ENCODE measurements at places on chromosomes 2 and 18.
A peak's percentile ranks its signal among the peaks of the same experiment; 100 is the strongest.

DNA sequence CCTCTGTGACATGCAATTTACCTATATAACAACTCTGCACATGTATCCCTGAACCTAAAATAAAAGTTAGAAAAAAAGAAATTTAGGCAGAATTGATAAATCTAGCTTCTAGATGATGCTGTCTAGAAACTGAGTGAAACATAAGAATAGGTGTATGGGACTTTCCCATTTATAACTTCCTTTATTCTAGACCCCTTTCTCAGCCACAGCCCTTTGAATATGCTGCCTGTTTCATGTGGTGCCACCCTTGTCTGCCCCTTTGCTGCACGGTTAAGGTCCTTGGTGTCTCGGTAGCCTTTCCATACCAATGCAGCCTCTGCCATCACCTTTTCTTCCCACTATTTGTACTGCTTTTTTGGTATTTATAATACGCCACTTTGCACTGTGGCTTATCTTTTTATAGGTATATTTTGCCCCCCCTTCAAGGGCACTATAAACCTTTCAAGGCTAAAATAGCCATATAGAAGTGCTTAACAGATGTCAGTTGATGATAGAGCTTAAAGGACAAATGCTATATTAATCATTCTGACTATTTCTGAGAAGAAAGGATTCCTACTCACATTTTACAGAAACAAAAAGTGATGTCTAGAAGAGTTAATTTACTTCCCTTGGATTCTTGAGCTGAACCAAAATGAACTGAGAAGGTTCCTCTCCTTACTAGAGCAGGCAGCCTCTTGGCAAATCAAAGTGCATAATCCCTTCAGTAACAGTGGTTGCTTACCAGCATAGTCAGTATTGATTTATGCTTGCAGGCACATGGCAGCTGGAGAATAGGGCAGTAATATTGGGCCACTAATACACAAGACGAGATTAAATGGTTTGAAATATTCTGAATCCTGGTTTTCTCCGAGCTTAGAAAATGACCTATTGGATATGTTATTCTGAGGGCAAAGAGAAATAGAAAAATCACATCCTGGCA, 88.1 kb upstream of the CYP26B1 start:
- H3K36me3 ChIP-seq: no peaks in the 10 kb centered on the region
- no peak for DNase-seq
- no peaks in the 10 kb centered on the region for H3K27me3 ChIP-seq
- H3K4me1 ChIP-seq: peaks cover 15% of the 10 kb centered on the region

GRCh38 chr2:184527058-184527457, 71.3 kb upstream of the ZNF804A start:
- no peak for DNase-seq
- no peaks in the 10 kb centered on the region for H3K4me1 ChIP-seq
- H3K27ac ChIP-seq: no peak overlapping the region
- no peak overlapping the region for H3K4me3 ChIP-seq

DNA sequence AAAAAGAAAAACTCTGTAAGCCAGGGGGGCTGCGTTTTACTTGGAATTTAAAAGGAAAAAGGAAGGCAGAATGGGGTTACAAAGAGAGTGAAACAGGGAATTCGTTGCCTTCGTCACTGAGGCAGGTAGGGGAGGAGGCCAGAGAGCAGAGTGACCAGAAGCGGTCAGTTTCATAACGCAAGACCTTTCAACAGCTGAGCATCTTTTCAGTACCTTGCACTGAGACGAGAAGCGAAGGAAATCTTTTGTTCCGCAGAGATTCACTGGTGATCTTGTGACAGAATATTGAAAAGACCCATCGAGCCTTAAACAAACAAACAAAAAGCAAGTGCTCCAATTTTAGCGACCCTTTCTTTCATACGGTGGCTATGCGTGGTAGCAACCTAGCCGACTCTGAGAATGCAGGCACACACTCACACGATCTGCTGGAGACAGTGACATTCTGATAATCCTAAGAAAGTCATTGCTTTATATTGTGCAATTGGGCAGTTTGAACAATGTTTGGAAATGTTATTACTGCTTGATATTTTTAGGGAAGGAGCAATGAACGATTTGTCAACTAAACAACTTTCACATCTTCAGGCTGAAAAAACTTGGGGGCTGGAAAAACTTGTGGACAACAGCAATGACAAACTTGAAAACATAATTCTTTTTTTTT, 93.8 kb upstream of the ODC1 start:
- no peaks in the 10 kb centered on the region for H3K36me3 ChIP-seq
- no peaks in the 10 kb centered on the region for H3K27me3 ChIP-seq
- no peak overlapping the region for H3K4me3 ChIP-seq
- H3K4me1 ChIP-seq: no peaks in the 10 kb centered on the region

DNA sequence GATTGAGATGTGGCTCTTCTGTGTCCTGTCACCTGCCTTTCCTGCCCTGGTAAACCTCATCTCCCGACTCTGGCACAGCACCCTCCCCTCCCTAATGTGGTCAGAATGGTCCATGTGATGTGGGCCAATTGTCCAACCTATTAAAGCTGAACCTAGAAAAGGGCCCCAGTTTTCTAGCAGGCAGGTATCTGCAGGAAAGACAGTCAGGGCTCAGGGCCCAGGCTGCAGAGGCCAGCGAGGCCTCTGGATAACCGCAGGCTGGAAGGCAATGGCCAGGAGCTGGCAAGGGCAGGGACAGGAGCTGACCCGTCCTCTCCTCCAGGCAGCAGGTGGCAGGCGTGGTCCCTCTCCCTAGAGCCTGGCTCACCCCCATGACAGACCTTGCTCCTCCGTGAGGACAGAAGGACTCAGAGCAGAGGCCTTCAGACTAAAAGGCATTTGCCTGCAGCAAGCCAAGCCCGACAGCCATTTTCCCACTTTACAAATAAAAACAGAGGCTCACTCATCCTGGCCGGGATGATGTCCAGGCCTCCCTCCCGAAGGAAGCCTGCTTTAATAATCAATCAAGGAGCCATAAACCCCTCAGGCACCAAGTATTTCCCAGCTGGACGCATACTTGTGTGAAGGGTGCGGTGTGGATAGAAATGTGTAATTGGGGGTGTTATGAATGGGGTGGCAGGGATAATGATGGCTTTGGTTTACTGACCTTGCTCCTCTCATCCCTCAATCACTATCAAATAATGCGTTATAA, 107.1 kb downstream of the TWIST2 start:
- H3K27me3 ChIP-seq: peaks cover 5% of the 10 kb centered on the region
- H3K4me3 ChIP-seq: no peak overlapping the region
- DNase-seq: no peak
- no peak overlapping the region for H3K27ac ChIP-seq
- H3K36me3 ChIP-seq: no peaks in the 10 kb centered on the region

DNA sequence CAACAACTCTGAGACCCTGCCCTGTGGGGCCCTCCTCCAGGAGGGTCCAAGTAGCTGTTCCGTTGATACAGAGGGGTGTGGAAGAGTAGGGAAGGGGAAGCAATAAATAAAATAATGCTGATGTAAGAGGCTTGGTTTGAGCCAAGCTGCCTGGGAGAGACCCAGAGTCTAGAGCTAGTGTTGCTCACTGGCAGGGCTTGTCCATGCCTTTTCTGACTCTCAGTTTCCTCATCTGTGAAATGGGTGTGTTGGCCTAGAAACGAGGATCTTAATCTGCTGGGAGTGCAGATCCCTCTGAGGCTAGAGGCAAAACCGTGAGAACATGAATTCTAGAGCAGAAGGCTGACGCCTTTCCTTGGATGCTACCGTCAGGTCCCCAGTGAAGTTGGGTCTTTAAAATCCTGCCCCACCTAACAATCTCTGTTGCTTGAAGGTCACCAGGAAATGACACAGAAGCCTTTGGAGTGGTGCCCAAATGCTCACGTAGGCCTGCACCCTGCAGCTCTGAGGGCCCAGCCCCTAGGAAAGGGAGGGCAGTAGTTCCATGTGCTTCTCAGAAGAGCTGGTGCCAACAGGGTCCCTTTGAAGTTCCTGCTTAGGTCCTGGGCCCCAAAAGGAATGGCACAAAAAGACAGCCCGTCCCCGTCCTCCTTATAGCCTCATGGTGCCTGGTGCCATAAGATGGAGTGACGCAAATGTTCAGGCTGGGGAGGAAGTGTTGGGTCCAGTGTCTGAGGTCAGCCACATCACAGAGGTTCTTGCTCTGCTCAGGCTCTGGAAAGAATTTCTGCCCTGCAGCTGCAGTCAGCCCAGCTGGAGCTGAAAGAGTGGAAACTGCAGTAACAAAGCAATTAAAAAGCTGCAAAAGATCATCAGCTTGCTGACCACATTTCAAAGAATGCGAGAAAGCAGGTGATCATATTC, 73.2 kb upstream of the SMAD2 start:
- H3K4me1 ChIP-seq: peaks cover 9% of the 10 kb centered on the region
- H3K36me3 ChIP-seq: no peaks in the 10 kb centered on the region
- H3K27me3 ChIP-seq: peaks cover 5% of the 10 kb centered on the region
- no peak overlapping the region for H3K4me3 ChIP-seq
- peak; percentile 72 for DNase-seq
